ENCODE measurements at places on chromosomes 5 and 9. TPM values are rescaled to one million over a fixed set of nuclear protein-coding genes. Genes with fewer than 3 reads are reported as not detected.

The MEIKIN gene
- not detected for total RNA-seq

DNA sequence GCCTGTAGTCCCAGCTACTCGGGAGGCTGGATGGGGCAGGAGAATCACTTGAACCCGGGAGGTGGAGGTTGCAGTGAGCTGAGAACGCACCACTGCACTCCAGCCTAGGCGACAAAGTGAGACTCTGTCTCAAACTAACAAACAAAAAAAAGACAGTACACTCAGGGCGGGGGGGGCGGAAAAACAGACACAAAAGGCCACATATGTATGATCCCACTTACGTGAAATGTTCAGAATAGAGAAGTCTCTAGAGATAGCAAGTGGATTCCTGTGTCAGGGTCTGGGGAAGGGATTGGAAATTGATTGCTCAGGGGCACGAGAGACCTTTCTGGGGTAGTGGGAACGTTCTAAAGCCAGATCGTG lies 9.0 kb upstream of the LCN1 start:
- no peak for DNase-seq

DNA sequence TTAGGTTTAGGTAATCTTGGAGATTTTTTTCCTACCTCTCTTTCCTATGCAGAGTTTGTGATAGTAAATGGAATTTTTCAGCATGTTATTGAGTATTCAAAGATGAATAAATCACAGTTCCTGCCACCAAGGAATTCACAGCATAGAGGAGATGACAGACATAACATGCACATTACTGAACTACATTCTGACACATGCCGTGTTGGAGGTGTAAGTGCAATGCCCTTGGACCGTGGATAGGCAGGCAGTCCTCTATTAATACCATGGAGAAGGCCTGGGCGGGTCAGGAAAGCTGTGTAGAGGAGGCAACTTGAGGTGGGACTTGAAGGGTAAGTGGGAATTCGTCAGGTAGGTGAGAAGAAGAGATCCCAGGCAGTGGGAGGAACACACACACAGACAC lies 43.9 kb downstream of the MCCC2 start:
- DNase-seq = no peak

DNA sequence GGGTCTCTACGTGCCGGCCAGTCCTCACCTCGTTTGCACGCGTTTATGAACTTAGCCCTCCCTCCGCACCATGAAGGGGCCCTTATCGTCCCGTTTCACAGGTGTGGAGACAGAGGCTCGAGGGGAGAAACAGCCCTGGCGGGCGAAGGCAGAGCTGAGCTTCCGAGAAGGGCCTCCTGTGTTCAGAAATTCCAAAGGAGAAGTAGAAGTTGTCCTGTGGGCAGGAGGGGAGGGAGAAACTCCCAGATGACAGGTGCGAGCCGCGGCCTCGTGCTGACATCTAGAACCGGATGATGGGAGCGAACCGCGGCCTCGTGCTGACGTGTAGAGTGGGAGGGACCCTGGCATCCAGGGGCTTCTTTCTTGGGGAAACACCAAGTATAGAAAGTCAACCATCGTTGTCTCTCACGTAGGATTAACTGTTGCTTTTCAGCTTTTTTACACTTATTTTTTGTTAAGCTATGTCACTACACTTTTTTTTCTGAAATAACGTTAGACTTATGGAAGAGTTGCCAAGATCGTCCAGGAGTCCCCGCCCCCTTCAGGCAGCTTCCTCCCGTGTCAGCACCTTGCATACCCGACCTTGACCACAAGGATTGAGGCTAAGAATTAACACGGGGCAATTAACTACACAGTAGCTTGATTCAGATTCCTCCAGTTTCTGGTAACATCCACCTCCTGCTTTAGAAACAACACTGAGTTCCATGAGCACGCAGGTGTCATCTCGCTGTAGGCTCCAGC lies 42.8 kb upstream of the NKD2 start:
- DNase-seq = no peak

DNA sequence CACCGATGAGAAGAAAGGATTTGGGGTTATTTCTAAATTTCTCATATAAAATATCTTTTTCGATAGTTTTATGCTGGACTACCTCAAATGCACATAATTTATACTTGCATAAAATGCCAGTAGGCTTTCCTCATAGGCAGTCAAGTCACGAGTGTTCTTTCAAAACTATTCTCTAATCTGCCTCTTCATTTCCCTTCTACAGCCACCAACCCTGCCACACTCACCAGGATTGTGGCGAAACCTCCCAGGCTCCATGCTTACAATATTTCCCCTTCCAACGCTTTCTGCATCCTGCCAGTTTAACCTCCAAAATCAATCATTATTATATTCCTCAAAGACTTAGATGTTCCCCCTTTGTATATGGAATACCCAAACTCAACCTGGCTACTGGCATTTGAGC lies 65.4 kb downstream of the FRMD3 start:
- DNase-seq = no peak

DNA sequence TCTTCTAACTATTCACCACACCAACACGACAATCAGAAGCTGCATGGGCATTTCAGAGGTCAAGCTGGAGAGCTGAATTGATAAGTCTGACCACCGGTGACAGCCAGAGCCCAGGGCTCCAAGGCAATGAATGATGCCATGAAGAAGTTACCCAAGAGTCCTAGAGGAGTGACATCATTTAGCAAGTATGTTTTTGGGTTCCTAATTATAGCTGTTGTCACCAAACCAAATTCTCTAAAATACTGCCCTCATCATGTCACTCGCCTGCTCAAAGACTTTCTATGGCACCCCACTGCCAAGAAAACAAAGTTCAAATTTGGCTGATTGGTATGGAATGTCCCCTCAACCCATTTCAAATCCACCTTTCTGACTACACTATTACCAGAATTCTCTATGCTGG lies 235.1 kb downstream of the SPOCK1 start:
- no peak for DNase-seq
